ENCODE measurements at places on chromosomes 2 and 18.
A peak's percentile ranks its signal among the peaks of the same experiment; 100 is the strongest.

DNA sequence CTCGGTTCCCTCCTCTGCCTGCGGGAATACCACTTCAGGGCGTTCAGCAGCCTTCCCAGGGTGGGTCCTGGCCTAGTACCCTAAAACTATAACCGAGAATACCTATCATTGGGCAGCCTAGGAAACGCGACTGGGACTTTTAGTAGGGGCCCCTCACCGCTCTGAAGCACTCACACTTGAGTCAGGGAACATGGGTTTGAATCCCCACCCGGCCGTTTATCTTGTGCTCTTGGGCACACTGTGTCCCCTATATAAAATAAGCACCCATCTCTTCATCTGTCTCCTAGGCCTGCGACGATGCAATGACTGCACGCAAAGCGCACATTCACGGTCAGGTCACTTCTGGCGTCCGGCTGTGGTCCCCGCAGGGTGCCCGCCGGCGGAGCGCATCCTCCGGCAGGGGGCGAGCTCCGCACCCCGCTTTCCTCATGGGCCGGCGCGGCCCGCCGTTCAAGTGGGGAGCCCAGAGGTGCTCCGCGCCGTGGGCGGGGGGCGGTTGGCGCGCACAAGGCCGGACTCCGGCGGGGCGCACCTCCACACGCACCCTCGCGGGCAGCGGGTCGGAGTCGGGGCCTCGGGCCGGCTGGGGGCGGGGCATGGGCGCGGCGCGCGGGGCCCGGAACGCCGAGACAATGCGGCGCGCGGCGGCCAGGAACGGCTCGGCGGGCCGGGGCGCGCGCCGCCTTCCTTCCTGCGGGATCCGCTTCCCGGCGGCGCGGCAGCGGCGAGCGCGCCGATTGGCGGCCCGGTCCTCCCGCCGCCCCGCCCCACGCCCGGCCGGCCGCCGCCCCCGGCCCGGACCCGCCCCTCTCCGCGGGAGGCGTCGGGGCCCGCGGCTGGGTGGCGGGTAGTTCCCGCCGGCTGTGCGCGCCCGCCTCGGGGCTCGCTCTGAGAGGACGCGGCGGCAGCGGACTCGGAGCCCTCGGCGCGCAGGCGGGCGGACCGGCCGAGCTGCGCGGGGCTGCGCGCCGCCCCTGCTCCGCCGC, at the start of gene ASAP2:
Gene ASAP2 (plus strand): TSS at position 850 of the 986 bp plus-strand sequence. CDS start 293 bp downstream, outside the sequence.
- peak; percentile 72 for DNase-seq

DNA sequence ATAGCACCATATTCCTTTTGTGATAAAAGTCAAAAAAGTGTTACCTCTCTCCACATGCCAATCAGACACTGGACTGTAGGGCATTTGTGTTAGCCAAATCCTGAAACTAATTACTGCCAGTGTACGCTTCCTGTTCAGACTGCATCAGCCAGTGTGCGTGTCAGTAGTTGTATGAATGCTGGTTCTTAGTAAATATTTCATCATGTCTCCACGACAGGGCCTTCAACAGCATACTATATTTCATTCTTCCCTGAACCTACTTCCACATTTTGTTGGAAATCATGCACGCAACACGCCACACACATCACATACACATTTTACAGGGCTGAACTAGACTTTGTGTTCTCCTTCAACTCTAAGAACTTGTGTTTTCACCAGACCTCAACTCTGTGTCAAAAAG, 77.5 kb downstream of the EPB41L3 start:
- DNase-seq = no peak

- DNase-seq = no peak
These were observed 27.4 kb upstream of the ERCC3 start for GRCh38 chr2:127321303-127321702.

DNA sequence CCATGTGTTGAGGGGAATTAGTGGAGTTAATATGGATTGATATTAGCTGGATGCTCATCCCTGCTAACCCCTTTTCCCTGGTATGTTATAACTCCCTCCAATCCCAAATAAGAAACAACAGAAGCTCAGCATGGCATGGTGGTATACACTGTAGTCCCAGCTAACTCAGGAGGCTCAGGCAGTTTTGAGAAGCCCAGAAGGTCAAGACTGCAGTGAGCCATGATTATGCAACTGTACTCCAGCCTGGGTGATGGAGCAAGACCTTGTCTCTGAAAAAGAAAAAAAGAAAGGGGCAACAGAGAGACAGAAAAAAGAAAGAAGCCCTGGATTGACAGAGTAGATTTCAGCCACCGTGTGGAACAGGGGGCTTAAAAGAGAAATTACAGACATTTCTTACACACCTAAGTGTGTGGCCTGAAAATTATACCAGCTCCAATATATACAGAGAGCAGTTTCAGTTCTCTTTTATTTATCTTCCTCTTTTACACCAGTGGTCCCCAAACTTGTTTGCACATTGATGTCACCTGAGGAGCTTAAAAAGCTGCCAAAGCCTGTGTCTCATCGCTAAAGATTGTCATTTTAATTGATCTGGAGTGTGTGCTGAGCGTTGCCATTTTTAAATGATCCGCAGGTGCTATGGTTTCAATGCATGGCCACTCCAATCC, 203.6 kb downstream of the UBE2E3 start:
- DNase-seq = no peak

- no peak for DNase-seq
These were observed 178.5 kb downstream of the PDE1A start for GRCh38 chr2:182248362-182248761.

DNA sequence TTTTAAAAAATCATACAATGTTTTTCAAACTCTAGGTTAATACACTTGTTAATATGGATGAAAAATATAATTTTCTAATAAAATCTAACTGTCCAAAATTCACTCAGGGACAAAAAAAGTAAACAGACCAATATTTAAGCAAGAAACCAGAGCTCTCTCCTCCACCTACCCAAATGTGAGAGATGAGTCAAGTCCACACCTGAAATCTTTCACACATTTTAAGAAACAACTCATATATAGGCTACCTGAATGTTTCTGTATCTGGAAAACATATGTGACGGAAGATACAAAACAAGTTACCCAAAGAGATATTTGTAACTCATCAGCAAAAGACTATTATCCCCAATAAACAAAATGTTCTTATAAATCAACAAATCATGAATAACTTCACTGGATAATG, 20.2 kb downstream of the ZNF516 start:
- no peak for DNase-seq

GRCh38 chr2:953975-954686, 3.5 kb downstream of the SNTG2 start:
- DNase-seq = no peak

DNA sequence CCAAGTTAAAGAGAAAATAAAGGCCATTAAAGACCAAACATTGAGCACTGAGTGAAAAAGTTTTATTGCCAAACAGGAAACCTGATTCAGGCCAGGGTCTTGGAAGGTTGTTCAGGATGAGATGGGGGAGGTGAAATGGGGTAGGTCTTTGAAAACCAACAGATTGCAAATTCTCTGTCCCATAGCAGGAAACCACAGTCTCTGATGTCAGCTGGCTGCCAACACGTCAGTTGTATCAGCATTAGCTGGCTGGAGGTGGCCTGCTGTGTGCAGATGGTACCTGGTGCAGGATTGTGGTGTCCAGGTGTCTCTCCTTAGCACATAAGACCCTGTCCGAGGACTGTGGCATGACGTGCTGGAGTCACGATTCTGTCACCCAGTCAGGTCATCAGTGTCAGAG, 106.3 kb downstream of the MSH2 start:
- DNase-seq = no peak

DNA sequence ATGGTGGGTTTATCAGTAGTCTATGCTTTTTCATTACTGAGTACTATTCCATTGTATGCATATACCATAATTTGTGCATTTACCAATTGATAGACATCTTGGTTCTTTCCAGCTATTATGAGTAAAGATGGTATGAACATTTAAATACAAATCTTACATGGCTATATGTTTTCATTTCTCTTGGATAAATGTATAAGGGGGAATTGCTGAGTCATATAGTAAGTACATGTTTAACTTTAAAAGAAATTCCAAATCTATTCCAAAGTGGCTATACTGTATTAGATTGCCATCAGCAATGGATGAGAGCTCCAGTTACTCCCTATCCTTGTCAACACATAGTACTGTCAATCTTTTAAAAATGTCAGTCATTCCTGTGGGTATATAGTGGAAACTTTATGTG, 243.9 kb downstream of the CDCA7 start:
- DNase-seq = no peak

- no peak for DNase-seq
These were observed 30.1 kb upstream of the CCL20 start for GRCh38 chr2:227783404-227784138.

DNA sequence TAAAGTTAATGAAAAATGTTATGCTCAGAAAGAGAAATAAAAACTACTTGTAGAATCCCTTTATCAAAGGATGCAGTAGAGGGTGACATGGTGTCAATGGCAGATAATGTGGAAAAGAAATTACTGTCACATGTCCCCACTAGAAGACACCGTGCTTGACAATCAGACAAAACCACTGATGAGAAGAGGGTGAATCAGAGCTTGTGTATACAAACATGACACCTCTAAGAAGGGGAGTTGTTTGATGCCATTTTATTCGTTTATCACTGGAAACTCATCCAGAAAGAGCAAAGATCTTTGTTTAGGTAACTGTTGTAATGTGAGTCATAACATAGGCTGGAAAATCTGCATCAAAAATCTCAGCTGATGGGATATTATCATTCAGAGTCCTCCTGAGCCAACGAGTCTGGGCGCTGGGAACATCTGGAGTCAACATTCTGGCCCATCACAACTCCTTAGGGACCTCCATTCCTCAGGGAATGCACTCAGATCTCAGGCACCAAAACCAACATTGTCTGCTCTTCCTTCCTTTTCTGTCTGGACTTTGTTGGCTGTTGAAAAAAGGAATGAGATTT, 49.5 kb upstream of the RAB12 start:
- DNase-seq = no peak

- DNase-seq = no peak
These were observed 128.5 kb downstream of the ARL6IP6 start for GRCh38 chr2:152846697-152847470.

- DNase-seq = no peak
These were observed 1603.8 kb upstream of the ACVR2A start for GRCh38 chr2:146241023-146241422.

GRCh38 chr18:23945416-23946079, 69.0 kb upstream of the TTC39C start:
- no peak for DNase-seq

DNA sequence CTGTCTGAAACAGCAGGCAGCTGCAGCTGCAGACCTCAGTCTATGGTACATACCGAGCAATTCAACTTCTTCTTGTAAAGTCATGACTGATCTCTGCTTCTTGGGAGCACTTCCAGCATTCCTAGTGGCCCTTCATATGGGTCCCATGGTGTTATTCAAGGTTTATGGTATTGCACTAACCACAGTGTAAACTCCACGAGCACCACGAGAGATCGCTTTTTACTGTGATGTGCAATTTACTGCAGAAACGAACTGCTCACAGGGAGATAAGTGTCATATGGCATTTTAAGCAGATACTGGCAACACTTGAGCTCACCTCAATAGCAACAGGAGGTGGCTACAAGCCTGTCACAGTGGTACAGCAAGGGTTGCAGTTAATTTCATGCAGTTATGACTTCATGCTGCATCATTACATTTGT, 38.6 kb upstream of the SH3BP4 start:
- DNase-seq = no peak

GRCh38 chr2:177738461-177739235, 333.9 kb downstream of the PDE11A start:
- DNase-seq = no peak

GRCh38 chr18:59518705-59519104, 159.6 kb upstream of the LMAN1 start:
- no peak for DNase-seq

DNA sequence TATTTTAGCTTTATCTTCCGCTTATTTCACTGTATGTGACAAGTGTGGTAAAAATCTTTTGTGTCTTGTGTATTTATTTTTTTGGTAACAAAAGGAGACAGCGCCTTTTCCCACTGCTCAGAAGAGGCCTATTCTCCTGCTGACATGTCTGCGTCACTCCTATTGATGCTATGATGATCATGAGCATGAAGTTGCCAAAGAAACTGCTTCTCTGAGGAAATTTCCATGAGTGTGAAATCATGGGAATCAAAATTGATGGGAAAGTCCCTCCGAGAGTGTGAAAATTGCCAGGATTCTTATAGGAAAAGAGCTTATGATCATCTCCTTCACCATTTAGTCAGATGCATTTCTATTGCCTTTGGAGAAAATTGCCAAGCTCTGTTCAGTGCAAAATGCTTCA, 36.5 kb upstream of the DARS1 start:
- DNase-seq = no peak

DNA sequence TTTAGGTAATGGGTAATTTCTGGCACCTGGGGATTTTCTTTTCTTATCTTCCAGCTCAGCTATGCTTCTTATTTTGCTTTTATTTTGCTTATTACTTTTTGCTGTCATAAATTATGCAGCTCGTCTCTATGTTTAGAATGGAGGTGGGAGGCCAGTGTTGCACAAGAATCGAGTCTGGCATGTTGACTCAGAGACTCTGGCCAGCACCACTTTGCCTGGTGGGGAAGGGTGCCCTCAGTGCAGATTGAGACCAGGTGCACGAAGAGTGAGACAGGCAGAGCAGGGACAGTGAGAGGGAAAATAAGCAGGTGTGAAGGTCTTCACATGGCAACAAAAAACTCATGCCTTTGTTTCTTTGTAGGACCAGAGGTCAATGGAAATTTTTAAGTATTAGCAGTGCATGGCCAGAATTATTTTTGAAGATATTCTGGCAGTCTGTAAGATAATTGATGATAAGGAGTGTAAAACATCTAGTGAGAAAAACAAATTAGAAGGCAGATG, 59.2 kb upstream of the SLC5A7 start:
- DNase-seq = no peak

DNA sequence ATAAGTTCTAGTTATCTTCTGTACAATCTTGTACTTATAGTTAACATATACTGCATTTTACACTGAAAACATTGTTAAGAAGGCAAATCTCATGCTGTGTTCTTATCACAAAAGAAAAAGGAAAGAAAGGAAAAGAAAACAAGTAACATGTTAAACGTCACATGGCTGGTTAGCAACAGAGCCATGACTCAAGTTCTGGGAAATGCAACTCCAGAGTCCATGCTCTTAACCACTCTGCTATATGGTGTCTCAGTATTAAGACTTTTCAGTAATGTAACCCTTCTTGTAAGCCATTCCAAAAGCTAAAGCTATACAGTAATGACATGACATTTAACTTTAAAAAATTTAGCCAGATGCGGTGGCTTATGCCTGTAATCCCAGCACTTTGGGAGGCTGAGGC, 181.4 kb downstream of the BARD1 start:
- no peak for DNase-seq

- DNase-seq = no peak
These were observed 65.0 kb downstream of the RPL37A start for GRCh38 chr2:216563646-216564045.

All from neuronal stem cell (in vitro differentiated cells).